Transverse colon (tissue), 4 donors: ENCODE measurements at places on chromosomes 7 and 10. TPM values are rescaled to one million over a fixed set of nuclear protein-coding genes. Genes with fewer than 3 reads are reported as not detected.
A peak's percentile ranks its signal among the peaks of the same experiment; 100 is the strongest.

GRCh38 chr7:29434380-29434768, 129.3 kb upstream of the PRR15 start:
- H3K4me1 ChIP-seq = peaks cover 9% of the 10 kb centered on the region
- no peak overlapping the region for H3K4me3 ChIP-seq
- H3K36me3 ChIP-seq = no peaks in the 10 kb centered on the region
- H3K27me3 ChIP-seq = no peaks in the 10 kb centered on the region
- no peak overlapping the region for H3K27ac ChIP-seq

- no peaks in the 10 kb centered on the region for H3K27me3 ChIP-seq
- H3K4me1 ChIP-seq = peaks cover 38% of the 10 kb centered on the region
- H3K36me3 ChIP-seq = no peaks in the 10 kb centered on the region
- H3K27ac ChIP-seq = peak overlapping the region; percentile 72
- no peak overlapping the region for H3K4me3 ChIP-seq
- peak; percentile 23 for DNase-seq
Observed at GRCh38 chr10:19922236-19922963, 106.2 kb downstream of the PLXDC2 start.

DNA sequence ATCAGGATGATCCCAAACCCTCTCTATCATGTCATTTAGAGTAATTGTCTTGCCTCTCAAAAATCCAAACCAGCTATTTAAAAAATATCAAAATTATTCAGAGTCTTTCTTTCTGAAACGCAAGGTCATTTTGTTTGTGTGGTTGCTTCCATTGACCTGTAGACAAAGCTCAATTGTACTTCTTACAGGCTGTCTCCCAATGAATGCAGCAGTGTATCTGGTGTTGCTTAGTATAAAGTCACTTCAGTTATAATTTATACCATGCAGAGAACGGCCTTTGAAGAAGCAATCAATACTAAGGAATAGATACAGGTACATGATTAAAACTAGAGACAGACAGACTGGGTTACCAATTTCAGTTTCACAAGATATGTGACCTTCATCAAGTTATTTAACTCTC, 80.9 kb downstream of the DOCK4 start:
- H3K27me3 ChIP-seq = no peaks in the 10 kb centered on the region
- H3K36me3 ChIP-seq = no peaks in the 10 kb centered on the region
- H3K27ac ChIP-seq = no peak overlapping the region
- no peak for DNase-seq
- H3K4me1 ChIP-seq = peaks cover 3% of the 10 kb centered on the region

- no peak overlapping the region for H3K27ac ChIP-seq
- no peak for DNase-seq
- no peaks in the 10 kb centered on the region for H3K27me3 ChIP-seq
- no peak overlapping the region for H3K4me3 ChIP-seq
Observed at GRCh38 chr7:143733876-143734275, 23.6 kb downstream of the CTAGE6 start.

DNA sequence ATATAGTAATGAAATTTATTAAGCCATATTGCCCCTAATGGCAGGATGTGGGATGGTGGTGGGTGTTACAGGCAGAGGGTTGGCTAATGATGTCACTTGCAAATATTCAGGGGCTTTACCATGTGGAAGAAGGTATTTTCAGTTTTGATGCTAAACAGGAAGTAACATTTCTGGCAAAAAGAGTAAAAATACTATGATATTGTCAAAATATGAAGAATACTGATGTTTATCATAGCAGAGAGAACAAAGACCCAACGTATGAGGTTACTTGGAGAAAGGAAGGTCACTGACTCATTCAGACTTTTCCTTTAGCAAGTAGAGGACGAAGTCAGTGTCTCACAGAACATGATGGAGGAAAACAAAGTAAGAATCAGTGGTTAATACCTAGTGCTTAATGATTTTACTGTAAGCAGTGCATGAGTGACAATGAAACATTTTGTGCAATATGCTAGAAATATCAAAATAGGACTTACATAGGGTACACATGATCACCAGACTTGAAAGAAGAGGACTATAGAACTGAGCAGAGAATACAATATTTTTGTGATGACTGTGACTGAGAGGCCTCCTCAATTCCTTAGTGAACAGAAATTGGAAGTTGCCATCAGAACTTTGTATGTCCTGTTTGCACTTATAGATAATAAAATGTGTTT, 89.7 kb upstream of the STEAP4 start:
- no peak overlapping the region for H3K4me3 ChIP-seq
- H3K27me3 ChIP-seq = no peaks in the 10 kb centered on the region
- no peaks in the 10 kb centered on the region for H3K36me3 ChIP-seq
- H3K4me1 ChIP-seq = no peaks in the 10 kb centered on the region
- no peak for DNase-seq

DNA sequence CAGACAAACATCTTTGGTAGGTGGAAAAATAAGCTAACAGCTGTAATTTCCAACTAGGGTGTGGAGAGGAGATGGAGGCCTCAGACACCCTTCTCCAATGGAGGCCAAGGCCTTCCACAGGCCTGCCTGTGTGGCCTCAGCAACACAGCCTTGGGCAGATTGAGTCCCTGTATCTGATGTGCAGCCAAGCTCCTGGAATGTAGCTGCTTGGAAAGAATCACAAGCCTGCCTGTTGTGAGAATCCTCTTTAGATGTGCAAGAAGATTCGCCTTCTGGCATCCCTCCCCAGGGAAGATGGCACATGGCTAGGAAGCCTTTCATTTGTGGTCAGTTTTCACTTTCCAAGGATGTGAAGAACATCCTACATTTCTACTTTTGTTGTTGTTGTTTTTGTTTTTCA, 684.0 kb downstream of the GRID1 start:
- H3K4me1 ChIP-seq = no peaks in the 10 kb centered on the region
- no peak overlapping the region for H3K27ac ChIP-seq
- no peak for DNase-seq
- H3K27me3 ChIP-seq = no peaks in the 10 kb centered on the region

DNA sequence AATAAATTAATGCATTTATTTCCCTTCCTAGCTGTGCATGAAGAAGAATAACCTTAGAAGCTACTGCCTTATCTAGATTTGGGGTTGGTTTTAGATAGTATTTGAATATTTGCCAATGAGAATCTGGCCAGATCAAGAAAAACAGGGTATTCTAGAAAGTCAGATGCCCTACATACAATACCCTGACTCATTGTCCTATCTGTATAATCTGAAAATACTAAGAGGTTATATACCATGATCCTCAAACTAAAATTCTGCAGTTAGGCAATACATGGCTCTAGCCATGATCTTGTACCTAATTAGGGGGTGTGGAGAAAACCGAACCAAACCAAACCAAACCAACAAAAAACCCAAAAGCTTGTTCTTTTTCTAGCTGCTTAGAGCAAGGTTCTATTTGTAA, 240.4 kb upstream of the LYZL1 start:
- no peak for DNase-seq
- H3K27ac ChIP-seq = no peak overlapping the region
- no peaks in the 10 kb centered on the region for H3K36me3 ChIP-seq
- H3K4me3 ChIP-seq = no peak overlapping the region
- no peaks in the 10 kb centered on the region for H3K4me1 ChIP-seq

DNA sequence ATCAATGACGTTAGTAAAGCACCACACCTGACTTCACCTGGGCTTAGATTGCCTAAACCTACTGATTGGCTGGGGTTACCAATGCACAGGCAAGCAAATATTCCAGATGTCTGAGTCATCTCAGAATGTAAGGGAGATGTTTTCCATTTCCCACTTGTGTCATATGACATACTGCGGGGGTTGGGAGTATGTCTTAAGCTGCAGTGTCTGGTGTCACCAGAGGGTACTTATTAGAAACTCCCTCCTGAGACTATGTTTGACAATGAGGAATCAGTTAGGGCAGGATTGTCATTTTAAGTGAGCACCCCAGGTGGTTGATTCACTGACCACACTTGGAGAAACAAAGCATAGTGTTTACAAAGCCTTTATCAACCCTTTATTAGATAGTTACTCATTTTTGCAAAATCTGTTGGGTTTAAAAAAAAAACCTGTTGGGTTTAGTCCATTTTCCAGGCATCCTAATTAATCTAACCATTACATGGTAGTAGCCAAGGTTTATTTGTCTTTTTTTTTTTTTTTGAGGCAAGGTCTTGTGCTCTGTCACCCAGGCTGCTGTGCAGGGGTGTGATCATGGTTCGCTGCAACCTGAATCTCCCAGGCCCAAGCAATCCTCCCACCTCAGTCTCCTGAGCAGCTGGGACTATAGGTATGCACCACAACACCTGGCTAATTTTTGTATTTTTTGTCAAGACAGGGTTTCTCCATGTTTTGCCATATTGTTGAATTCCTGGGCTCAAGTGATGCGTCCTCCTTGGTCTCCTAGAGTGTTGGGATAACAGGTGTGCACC, 72.5 kb downstream of the CDK6 start:
- no peak overlapping the region for H3K4me3 ChIP-seq
- H3K27me3 ChIP-seq = no peaks in the 10 kb centered on the region
- no peak overlapping the region for H3K27ac ChIP-seq
- no peaks in the 10 kb centered on the region for H3K36me3 ChIP-seq

DNA sequence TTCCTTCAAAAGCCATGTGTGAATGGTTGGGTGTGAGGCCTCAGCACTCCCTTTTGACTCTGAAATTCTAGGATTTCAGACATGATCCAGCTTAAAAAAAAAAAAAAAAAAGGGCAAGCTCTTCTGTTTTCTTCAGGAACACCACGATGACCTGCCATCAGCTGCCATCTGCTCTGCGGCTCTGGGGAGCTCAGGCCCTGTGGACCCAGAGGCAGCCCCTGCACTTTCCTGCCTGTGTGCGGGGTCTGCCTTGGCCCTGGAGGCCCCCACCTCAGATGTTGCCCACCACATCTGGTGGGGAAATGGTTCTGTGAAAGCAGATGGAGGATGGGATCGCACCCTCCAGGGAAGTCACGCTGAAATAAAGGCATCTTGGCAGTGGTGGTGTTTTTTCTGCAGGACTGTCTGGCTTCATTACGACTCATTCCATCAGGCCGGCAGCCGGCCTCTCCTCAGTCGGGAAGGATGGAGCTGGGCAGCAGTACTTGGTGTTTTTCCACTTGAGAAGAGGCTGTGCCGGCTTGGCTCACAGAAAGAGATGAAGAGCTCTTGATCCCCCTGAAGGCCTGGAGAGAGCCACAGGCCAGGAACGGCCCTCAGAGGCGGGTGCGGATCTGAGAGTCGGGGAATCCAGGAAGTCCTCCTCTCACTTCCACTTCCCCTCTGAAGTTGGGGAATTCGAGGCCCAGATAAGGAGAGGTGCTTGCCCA, 66.1 kb upstream of the AQP1 start:
- H3K27ac ChIP-seq = peak overlapping the region; percentile 80
- no peaks in the 10 kb centered on the region for H3K36me3 ChIP-seq
- no peak overlapping the region for H3K4me3 ChIP-seq
- no peak for DNase-seq

GRCh38 chr10:44424957-44425356, 40.1 kb upstream of the CXCL12 start:
- H3K36me3 ChIP-seq = no peaks in the 10 kb centered on the region
- H3K4me3 ChIP-seq = no peak overlapping the region
- DNase-seq = no peak
- H3K27ac ChIP-seq = no peak overlapping the region
- H3K4me1 ChIP-seq = no peaks in the 10 kb centered on the region

- peak overlapping the region; percentile 96 for H3K4me3 ChIP-seq
- H3K27ac ChIP-seq = peak overlapping the region; percentile 96
- peaks cover 18% of the 10 kb centered on the region for H3K4me1 ChIP-seq
- no peak for DNase-seq
Observed at GRCh38 chr7:139109983-139110411, 477 bp upstream of the ZC3HAV1 start.

- no peak overlapping the region for H3K27ac ChIP-seq
- no peaks in the 10 kb centered on the region for H3K36me3 ChIP-seq
- no peaks in the 10 kb centered on the region for H3K4me1 ChIP-seq
- H3K4me3 ChIP-seq = no peak overlapping the region
Observed at GRCh38 chr7:49243521-49243920, 319.2 kb downstream of the CDC14C start.

GRCh38 chr10:49096890-49097445, 18.4 kb downstream of the VSTM4 start:
- H3K4me1 ChIP-seq = no peaks in the 10 kb centered on the region
- H3K27ac ChIP-seq = no peak overlapping the region
- H3K36me3 ChIP-seq = no peaks in the 10 kb centered on the region
- no peaks in the 10 kb centered on the region for H3K27me3 ChIP-seq
- DNase-seq = no peak
- H3K4me3 ChIP-seq = no peak overlapping the region

Gene PAX4
- 0.41 TPM for total RNA-seq

Gene MICALL2
- total RNA-seq = 181 TPM

Gene KCNMA1
- 78.1 TPM for total RNA-seq

Gene NKX2-3
- 10.1 TPM for total RNA-seq

Gene GPER1
- 33.7 TPM for total RNA-seq

Gene JCAD
- 19.5 TPM for total RNA-seq

Gene SFTPD
- total RNA-seq = not detected
